Melanocyte of skin (primary cell): ENCODE measurements at places on chromosomes 2 and 18. TPM values are rescaled to one million over a fixed set of nuclear protein-coding genes. Genes with fewer than 3 reads are reported as not detected.

Gene PLGLB2
- 0.34 and 2.9 TPM in 2 replicates for total RNA-seq

Gene SIX2
- 0.36 TPM in 1 of 2 replicates, not detected in the other for total RNA-seq

Gene LYG2
- total RNA-seq, result not detected in 2 replicates

Gene CCDC150
- 10.8 and 13.0 TPM in 2 replicates for total RNA-seq

Gene KCNK3
- total RNA-seq, result under 0.01 and 0.36 TPM in 2 replicates

Gene ANKRD30BL
- total RNA-seq, result 0.33 TPM in 1 of 2 replicates, not detected in the other

Gene CMPK2
- 34.2 and 196 TPM in 2 replicates for total RNA-seq

Gene IL1R2
- total RNA-seq, result 1.1 TPM in 1 of 2 replicates, not detected in the other

Gene RBBP8
- total RNA-seq, result 37.5 and 57.1 TPM in 2 replicates

Gene ALK
- total RNA-seq, result 0.69 and 2.9 TPM in 2 replicates

Gene SP5
- not detected in 2 replicates for total RNA-seq

Gene AQP4
- under 0.01 TPM in 1 of 2 replicates, not detected in the other for total RNA-seq

Gene SLC9A2
- not detected in 2 replicates for total RNA-seq

Gene CGREF1
- 6.2 and 10.9 TPM in 2 replicates for total RNA-seq

Gene PROC
- total RNA-seq, result not detected in 2 replicates

Gene RIT2
- not detected in 2 replicates for total RNA-seq

Gene KIF1A
- 0.36 and 1.0 TPM in 2 replicates for total RNA-seq

Gene ABCG8
- total RNA-seq, result 0.15 TPM in 1 of 2 replicates, not detected in the other

Gene SCRN3
- 17.0 and 27.3 TPM in 2 replicates for total RNA-seq

Gene PSMA8
- total RNA-seq, result not detected in 2 replicates

Gene HTR2B
- total RNA-seq, result 0.34 and 0.36 TPM in 2 replicates

Gene CNGA3
- not detected in 2 replicates for total RNA-seq

Gene FAM237A
- not detected in 2 replicates for total RNA-seq

Gene DLGAP1
- 16.4 and 16.9 TPM in 2 replicates for total RNA-seq

Gene STARD6
- not detected in 2 replicates for total RNA-seq

Gene PXDN
- 61.6 and 94.9 TPM in 2 replicates for total RNA-seq

Gene HOXD12
- total RNA-seq, result not detected in 2 replicates

Gene RFTN2
- 2.0 and 5.1 TPM in 2 replicates for total RNA-seq

Gene CDH2
- total RNA-seq, result 4.5 and 9.5 TPM in 2 replicates

Gene TGFA
- total RNA-seq, result 0.15 and 0.33 TPM in 2 replicates

Gene TMEM198
- 3.6 and 6.5 TPM in 2 replicates for total RNA-seq

Gene PIGN
- total RNA-seq, result 32.6 and 42.7 TPM in 2 replicates

Gene PMS1
- 17.0 and 33.6 TPM in 2 replicates for total RNA-seq

Gene TAF4B
- total RNA-seq, result 21.0 and 23.9 TPM in 2 replicates

Gene ONECUT2
- under 0.01 TPM in 2 replicates for total RNA-seq

Gene SDC1
- 9.7 and 11.7 TPM in 2 replicates for total RNA-seq

Gene FAM136A
- 22.0 and 32.7 TPM in 2 replicates for total RNA-seq

Gene CCDC68
- total RNA-seq, result under 0.01 TPM in 1 of 2 replicates, not detected in the other

Gene MROH2A
- not detected in 2 replicates for total RNA-seq

Gene RAB6C
- not detected in 2 replicates for total RNA-seq

Gene SRD5A2
- under 0.01 TPM in 1 of 2 replicates, not detected in the other for total RNA-seq

Gene CNDP1
- not detected in 2 replicates for total RNA-seq

Gene FLACC1
- 2.0 and 5.9 TPM in 2 replicates for total RNA-seq

Gene ACTG2
- total RNA-seq, result under 0.01 and 1.8 TPM in 2 replicates

Gene GKN2
- not detected in 2 replicates for total RNA-seq

Gene KANSL1L
- 27.5 and 35.6 TPM in 2 replicates for total RNA-seq

Gene SPP2
- not detected in 2 replicates for total RNA-seq

Gene GKN1
- not detected in 2 replicates for total RNA-seq

Gene THSD7B
- not detected in 2 replicates for total RNA-seq

Gene CFAP210
- not detected in 2 replicates for total RNA-seq

Gene AMER3
- not detected in 2 replicates for total RNA-seq

Gene CNTNAP5
- under 0.01 TPM in 1 of 2 replicates, not detected in the other for total RNA-seq

Gene RNF144A
- total RNA-seq, result 61.6 and 84.2 TPM in 2 replicates
